Fibroblast of mammary gland (primary cell): ENCODE measurements at places on chromosomes 5 and 9.
A peak's percentile ranks its signal among the peaks of the same experiment; 100 is the strongest.

DNA sequence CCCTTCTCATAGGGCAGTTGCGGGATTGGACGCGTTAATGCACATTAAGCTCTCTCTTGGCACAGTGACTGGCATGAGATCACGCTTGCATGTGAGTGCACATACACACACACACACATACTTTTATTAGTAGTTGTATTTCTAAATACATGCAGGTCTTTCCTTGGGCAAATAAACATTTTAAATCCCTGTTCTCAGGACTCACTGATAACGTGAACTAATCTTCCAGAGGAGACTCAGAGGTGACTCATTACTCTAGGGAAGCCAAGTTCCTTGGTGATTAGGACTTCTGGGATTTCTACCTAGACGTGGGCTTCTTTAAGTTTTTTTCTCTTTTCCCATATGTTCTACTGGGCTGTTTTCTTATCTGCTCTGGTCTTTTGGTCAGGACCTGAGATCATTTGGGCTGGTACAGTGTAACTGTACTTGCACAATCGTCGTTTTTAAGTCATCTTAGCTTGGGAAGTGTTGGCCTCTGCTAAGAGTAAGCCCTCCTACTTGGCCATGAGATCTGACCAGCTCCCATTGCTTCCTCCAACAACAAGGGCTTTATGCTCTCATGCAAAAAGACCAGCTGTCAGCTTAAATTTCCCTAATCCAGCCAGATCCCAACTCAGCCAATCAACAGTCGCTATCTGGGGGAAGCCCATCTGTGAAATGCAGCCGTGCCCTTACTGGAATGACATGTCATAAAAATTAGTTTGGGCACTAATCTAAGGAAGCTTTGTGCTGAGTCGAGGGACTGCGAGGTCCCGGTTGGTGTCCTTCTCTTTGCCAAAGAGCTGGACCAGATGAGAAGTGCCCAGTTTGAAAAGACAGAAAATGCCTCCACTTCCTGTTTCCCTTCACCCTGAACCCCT is 176.4 kb upstream of the ANKRD55 start:
- DNase-seq, result peak; percentile 82

GRCh38 chr5:52983731-52984636 is 5.2 kb upstream of the ITGA2 start:
- peak; percentile 41 for DNase-seq

GRCh38 chr5:107858324-107858723 is 187.6 kb upstream of the EFNA5 start:
- no peak for DNase-seq

- DNase-seq, result no peak
These were observed 16.4 kb downstream of the GNAQ start for GRCh38 chr9:78015241-78015640.

DNA sequence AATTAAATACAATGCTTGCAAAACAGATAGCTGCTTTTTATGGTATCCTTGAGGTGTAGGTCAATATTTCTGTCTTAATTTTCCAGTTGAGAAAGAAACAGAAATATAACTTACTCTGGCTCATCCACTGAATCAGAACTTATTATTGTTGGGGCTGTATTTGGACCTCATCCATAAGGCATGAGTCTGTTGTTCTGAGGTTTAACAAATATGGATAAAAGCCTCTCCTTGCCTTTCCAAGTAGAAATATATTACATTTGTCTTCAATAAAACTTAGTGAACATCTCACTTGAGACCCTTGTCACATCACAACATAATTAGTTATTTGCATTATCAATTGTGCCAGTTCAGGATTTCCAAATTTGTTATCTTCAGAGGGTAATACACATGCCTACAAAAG is 525.8 kb downstream of the AGTPBP1 start:
- peak; percentile 58 for DNase-seq

GRCh38 chr5:135582099-135582781 is 3.4 kb upstream of the CXCL14 start:
- no peak for DNase-seq

DNA sequence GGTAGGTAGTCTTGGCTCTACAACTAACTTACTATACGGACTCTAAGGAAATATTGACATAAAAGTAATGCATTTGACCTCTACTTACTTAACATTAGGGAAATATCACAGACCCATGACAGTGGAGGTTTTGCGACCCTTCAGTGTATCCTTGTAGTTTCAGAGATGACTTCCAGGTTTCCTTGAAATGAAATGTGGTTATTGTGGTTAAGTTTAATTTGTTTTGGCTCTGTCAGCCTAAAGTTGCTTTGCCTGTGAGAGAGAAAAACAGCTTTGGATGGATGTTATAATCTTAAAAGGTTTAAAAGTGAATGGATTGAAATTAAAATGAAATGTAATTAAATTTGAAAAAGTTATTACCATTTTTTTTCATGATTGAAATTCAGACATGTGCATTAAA is 42.9 kb downstream of the LRRTM2 start:
- DNase-seq, result peak; percentile 45

DNA sequence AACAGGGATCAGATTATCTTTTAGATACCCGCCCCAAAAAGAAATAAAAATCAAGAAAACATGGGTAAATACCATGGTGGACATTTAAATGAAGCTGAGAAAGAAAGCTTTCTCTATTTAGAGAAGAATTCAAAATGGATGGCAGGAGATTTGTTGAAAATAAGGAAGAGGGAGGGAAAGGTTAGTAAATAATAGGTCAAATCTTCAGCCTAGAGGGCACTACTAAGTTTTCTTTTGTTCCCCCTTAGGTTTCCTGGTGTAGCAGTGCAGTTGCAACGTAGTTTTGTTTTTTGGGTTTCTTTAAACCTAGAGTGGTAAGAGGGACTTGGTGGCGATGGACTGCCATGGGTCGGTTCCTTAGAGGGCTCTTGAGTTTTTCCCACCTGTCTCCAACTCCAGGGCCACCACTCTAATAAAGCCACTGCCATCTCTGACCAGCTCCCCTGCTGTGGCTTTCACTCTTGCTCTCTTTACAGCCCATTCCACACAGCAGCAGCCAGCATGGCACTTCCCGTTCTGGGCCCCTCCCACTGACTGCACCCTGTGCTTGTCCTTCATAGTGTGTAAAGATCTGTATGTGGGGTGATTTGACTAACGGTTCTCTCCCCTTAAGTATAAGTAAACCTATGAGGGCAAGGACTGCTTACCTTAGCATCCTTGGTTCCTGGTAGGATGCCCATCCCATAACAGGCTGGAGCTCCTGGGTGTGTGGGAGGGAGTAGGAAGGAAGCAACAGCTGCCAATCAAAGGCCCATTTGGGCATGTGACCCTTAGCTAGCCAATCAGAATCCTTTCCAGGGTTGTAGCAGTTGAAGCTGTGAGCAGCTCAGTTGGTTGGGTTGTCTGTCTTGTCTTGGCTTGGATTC is 118.3 kb downstream of the SLC1A3 start:
- peak; percentile 5 for DNase-seq

- DNase-seq, result no peak
These were observed 79.5 kb downstream of the GLIS3 start for GRCh38 chr9:4220346-4220745.

GRCh38 chr9:82829818-82830217 is 233.1 kb downstream of the RASEF start:
- DNase-seq, result no peak

- DNase-seq, result peak; percentile 88
These were observed 70.6 kb downstream of the ACTBL2 start for GRCh38 chr5:57411982-57412381.

DNA sequence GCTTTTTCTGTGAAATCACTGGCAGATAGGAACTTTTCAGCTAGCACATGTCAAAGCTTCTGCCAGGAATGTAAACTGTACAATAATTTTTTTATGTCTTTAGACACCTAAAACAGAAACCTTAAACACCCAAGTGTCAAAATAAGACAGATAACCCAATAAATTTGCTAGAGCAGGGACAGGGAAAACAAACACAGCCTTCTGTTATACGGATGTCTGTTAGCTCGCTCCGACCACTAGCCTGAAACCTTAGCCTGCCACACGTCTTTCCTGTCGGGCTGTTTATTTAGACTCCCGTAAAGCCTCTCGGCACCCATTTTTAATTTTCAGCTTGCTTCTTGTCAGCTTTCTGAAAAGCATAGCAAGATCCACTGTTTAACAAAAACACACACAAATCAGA is 355.4 kb upstream of the SLC24A2 start:
- no peak for DNase-seq

- DNase-seq, result no peak
These were observed 300.3 kb upstream of the GRAMD2B start for GRCh38 chr5:126122942-126123341.

- DNase-seq, result no peak
These were observed 995.4 kb upstream of the ACO1 start for GRCh38 chr9:31389075-31389474.

DNA sequence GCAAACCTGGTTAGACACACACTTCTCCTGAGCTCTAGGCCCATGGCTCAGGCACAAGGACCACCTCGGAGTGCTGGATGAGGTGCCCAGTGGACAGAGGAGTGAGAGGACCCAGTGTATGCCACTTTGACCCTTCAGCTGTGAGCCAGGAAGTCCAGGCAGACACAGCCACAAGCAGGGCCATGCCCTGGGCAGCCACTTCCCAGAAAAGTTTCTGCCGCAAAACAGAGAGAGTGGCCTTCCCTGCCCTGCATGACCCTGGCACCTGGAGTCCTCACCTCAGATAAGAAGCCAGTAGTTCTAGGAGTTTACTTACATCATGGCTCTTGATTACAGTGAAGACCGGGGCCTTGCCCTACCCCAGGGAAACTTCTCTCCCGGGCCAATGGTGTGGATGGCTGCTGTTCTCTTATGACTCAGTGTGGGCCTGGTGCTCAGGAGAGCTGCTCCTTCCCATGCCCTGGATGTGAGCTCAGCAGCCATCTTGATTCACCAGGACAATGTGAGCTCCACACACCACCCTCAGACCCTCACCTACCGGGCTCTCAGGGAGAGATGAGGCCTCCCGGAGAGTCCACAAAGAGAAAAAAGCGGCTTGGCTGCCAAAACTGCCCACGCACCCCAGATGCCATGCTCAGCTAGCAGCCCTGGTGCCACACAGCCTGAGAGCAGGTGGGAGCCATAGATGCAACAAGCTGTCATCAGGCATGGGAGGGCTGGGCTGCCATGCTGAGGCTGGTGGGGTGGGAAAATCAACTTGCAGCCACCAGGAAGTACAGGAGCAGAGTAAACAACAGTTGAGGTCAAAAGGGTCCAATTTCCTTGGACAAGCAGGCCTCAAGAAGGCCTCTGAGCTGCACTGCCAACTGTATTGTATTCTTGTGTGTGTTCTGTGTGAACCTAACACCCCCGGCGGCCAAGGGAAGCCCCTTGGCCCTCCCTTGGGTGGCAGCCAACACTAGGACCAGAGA is 11.7 kb upstream of the IRF1 start:
- DNase-seq, result peak; percentile 57

- no peak for DNase-seq
These were observed 27.4 kb downstream of the KIAA1191 start for GRCh38 chr5:176334031-176334770.

- DNase-seq, result peak; percentile 25
These were observed 543.0 kb downstream of the MAT2B start for GRCh38 chr5:164048359-164048926.

GRCh38 chr9:112112941-112113681 is 62.0 kb downstream of the SUSD1 start:
- DNase-seq, result no peak

GRCh38 chr9:133996531-133997520 is 4.7 kb upstream of the VAV2 start:
- DNase-seq, result peak; percentile 33

GRCh38 chr9:89887286-89887685 is 282.5 kb downstream of the GADD45G start:
- no peak for DNase-seq

- no peak for DNase-seq
These were observed 6.4 kb downstream of the SOWAHA start for GRCh38 chr5:132819468-132819867.

DNA sequence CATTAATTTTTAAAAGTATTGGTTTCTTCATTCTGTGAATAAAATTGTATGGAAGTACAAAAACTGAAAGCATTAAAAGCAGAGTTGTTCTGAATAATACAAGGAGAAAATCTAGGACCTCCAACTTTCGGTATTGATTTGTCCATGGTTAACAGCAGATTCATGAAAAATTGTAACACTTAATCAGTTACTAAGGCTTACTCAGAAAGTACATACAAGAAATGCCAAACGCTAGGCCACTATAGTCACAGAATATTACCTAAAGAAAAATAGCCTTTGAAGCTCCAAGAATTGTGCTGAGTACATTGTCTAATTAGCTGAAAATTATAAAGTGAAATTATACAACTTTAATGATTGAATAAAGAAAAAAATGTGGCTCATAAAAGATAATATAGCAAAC is 271.7 kb downstream of the PTPRD start:
- DNase-seq, result no peak

DNA sequence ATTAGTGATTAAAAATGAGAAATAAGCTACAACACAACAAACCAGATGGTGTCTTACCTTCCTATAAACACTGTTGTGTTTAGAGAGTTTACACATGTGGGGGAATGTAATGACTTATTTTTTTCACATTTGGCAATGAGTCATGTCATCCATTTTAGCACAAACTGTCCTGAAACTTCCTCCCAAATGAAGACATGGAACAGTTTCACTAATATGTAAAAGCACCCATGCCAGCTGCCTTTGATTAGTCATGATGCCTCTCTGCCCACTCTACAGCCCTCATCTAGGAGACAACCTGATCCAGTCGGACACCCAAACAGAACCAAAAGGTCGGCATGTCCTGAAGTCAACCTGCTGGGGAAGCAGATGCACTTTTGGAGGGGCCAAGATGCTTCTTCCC is 98.2 kb downstream of the SEMA5A start:
- peak; percentile 66 for DNase-seq

- DNase-seq, result no peak
These were observed 344.2 kb downstream of the TMEM161B start for GRCh38 chr5:87924436-87924835.

GRCh38 chr5:52119768-52120167 is 667.9 kb upstream of the ITGA1 start:
- DNase-seq, result no peak

GRCh38 chr9:97847474-97848214 is 5.4 kb upstream of the FOXE1 start:
- DNase-seq, result no peak

DNA sequence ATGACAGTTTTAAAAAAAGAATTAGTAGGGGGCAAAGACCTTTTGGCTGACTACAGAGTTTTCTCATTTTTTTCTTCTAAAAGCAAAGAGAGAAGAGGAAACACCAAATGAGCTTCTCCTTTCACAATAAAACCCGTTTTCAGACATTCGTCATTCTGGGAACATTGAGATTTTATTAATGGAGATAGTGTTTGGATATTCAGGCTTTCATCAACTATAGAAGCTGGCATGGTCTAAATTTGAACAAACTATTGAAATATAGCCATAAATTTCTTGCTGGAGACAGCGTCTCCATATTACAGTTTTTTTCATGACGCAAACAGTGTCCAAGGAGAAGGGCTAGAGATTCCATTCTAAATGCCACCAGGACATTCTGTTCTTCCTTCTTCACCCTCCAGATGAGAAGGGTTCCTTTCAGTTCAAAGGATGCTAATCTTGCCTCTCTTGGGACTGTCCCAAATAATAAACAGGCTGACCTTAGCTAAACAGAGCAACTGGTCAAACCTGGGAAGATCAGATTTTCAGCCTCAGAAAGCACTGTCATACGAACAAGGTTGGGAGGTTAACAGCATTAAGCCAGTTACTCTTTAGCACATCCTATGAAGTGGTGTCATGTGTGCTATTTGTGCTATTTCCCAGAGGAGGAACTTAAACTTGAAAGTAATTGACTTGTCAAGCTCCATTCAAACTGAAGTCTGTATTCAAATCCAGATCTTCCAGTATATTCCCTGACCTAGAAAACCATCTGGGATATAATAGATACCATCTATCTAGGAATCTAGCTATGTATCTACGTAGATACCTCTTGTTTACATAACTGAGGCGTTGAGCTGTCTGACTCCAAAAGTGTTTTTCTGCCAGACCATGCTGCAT is 125.6 kb downstream of the LPAR1 start:
- DNase-seq, result peak; percentile 92
